Stimulated activated CD4-positive, alpha-beta T cell treated with anti-CD3 and anti-CD28 coated beads, Interleukin-1b, Interleukin-23, amount 100 ng/mL, for 1 hour (primary cell): ENCODE measurements at places on chromosomes 2 and 18.

- DNase-seq = no peak
Observed at GRCh38 chr2:220123751-220124150, 496.3 kb downstream of the SLC4A3 start.

DNA sequence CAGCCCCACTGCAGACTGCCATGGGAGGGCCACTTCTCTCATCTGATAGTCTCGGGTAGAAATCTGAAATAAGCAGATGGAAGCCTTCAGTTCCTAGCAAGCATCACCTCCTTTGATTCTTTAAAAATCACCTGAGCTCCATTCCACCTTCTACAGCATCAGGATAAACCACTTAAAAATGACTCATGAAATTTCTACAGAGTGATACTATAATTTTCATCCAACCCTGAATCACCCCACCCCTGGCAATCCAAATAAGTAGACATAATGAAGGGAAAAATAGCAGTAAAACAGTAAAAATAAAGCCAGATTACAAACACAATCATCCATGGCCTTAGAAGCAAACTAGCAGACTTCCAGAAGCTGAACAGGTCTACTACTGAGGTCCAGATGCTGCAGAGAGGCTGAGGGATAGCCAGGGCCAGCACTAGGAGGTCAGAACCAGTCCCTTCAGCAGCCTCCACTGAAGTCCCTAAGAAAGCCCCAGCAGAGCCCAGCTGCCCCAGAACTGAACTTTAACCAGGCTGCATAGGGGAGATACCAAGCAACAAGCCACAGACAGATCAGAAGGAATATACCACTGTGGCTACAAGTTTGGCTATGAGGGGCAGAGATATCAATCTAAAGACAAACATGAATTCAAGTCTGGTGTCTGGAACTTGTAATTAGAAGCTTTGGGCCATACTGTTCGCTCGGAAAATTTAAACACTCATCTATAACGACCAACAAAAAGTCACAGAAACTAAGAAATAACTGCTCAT is 54.7 kb upstream of the RNU4ATAC start:
- no peak for DNase-seq

DNA sequence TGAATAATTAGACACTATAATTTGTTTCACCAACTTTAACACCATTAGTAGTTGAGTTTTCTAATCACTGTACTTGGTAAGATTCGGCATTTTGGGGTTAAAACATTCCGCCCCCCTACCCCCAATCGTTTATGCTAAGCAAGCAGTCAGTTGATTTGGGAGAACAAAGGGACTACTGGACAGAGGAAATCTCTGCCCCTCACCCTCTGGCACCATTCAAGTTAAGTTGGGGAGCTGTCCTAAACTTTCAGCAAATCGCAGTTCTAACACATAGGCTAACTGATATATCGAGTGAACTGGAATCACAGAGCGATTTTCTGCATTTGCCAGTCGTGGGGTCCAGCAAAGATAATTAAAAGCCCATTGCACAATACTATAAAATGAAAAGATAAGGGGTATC is 5.6 kb downstream of the KLF7 start:
- no peak for DNase-seq

DNA sequence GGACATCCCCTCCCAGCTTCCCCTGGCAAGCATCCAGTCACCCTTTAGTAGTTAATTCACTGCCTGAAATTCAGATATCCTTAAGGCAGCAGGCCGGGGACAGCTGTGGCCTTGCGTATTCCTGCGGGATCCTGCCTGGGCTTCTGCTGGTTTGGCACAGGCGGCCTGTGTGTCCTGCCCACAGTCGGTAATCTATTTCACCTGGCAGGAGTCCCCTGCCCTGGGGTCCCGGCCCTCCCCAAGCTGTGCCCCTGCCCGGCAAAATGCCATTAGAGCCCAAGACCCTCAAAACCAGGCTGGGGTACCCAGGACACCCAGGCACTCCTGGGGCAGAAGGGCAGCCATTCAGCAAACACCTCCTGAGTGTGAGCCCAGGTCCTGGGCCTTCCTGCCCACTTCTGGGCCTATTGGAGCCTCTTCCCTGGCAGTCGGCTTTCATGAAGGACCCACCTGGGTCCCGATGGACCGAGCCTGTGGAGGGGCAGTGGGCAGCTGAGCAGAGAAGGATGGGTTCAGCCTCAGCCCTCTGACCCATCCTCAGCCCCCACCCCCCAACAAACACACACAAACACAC is 11.6 kb downstream of the CROCC2 start:
- no peak for DNase-seq

GRCh38 chr2:3396920-3397559 is 17.5 kb downstream of the TRAPPC12 start:
- DNase-seq = no peak

GRCh38 chr18:69588301-69588700 is 187.6 kb downstream of the DOK6 start:
- DNase-seq = no peak

- no peak for DNase-seq
Observed at GRCh38 chr2:202185156-202185555, 53.2 kb downstream of the SUMO1 start.

DNA sequence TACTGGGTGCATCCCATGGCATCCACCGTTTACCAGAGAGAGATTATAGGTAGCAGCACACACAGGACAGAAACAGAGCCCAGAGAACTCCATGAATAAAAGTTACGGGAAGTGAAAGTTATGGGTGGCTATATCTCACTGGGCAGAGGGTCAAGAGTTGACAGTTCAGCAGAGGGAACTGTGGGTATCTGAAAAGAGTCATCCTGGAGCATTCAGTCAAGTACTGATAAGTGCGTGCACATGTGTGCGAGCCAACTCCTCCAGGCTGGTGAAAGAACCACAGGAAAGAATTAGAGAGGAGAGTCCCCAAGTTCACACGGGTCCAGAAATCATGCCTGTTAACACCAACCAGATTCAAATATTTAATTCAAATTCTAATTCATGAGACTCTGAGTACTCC is 1588.2 kb downstream of the LRP1B start:
- DNase-seq = no peak

GRCh38 chr2:71749671-71750101 is 296.3 kb downstream of the DYSF start:
- DNase-seq = no peak

DNA sequence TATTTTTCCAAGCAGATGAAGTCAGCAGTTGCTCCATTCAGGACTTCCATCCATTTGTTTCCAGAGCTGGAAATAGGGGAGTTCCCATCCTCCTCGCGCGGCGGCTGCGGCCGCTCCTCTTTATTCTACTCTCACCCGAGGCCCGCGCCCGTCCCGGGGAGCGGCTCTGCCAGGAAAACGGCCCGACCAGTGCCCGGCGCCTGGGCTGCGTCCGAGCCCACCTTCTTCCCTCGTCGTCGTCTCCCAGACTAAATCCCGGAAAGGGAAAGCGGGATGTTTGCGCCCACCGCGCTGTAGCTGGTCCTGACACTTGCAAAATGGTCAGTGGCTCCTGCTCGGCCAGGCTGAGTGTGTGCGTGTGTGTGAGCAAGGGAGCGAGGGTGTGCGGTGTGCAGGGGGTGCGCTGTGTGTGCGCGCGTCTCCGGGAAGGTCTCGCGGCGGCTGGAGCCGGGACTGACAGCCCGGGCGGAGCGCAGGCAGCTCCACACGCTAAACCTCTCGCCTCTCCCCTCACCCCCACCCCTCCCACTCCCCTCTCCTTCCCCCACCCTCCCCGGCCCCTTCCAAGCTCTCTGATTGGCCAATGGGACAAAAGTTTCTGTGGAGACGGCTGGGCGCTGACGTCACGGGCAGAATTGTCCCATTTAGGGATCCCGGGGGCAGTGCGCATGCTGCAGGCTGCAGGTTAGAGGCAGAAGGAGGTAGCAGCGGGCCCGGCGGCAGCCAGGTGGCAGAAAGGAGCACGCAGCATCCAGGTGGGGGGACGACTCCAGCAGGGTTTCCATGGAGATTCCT is at the start of gene NOL4:
TSS of gene NOL4 (minus strand) at position 491 of the 795 bp plus-strand sequence. CDS start 1,660 bp downstream, outside the sequence.
- no peak for DNase-seq

DNA sequence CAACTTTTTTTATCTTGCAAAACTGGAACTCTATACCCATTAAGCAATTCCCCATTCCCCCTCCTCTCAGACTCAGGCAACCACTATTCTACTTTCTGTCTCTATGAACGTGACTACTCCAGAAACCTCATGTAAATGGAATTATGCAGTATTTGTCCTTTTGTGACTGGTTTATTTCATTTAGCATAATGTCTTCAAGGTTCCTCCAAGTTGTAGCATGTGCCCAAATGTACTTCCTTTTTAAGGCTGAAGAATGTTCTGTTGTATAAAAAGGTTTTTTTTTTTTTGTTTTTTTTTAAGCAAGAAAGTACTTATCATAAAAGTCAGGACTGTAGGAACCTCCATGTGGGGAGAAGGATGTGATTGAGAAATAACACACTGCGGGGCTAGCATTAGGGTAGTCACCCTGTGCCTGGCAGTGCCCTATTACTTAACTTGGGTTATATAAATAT is 262.9 kb upstream of the FBXO11 start:
- no peak for DNase-seq

GRCh38 chr2:240425697-240426096 is 9.8 kb upstream of the GPC1 start:
- DNase-seq = no peak

GRCh38 chr2:20530520-20530919 is 83.6 kb downstream of the RHOB start:
- DNase-seq = no peak

- no peak for DNase-seq
Observed at GRCh38 chr2:203909261-203909967, 27.1 kb upstream of the ICOS start.

DNA sequence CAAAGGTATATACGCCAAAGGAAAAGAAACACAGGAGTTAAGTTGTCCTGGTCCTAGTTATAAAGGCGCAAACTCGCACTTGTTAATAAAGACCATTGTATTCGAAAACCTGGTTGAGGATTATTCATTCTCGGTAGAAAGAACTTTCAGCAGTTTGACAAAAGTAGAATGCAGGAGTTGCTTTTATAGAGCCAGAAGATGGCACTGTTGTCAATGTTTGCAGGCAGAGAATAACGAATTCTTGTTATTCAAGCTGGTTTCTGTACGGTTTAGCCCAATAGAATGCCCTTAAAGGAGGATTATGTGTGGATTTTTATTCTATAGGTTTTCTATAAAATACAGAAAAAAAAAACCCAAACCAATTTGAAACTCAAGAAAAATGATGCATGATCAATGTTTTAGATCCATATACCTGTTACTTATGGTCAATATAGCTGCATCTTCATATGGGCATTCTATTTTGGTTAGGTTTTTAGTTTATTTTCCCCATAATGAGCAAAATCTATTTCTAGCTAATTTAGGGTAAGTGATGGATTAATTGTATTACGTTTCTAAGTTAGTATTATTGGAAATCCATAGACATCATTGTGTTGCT is 510.3 kb downstream of the PLCL1 start:
- DNase-seq = no peak

GRCh38 chr2:196489371-196489770 is 150.1 kb upstream of the CCDC150 start:
- DNase-seq = no peak

GRCh38 chr2:237221443-237221842 is 135.8 kb downstream of the COPS8 start:
- DNase-seq = no peak

DNA sequence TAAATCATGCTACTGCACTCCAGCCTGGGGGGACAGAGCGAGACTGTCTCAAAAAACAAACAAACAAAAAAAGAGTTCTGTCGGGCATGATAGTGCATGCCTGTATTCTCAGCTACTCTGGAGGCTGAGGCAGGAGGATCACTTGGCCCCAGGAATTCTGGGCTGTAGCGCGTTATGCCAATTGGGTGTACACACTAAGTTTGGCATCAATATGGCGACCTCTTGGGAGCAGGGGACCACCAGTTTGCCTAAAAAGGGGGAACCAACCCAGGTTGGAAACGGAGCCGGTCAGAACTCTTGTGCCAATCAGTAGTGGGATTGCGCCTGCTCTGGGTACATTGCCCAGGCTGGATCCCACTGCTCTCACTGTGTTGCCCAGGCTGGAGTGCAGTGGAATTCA is 49.7 kb downstream of the SDC1 start:
- DNase-seq = no peak

DNA sequence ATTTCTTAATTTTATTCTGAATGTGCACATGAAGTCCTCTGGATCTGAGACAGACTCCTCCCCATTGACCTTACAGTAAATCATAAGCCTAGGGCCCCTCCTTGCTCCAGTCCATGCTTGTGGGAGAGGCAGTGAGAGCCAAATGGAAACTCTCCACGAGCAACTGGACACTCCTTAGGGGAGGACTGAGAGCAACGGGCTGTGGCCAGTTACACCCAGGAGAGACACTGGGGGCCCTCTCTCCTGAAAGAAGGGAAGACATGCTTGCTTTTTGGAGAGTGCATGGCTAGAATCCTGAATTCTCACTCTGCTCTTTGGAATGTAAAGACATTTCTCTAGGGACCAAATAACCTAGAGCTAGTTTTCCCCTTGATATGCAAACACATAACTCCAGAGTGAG is 49.0 kb upstream of the BIN1 start:
- no peak for DNase-seq

DNA sequence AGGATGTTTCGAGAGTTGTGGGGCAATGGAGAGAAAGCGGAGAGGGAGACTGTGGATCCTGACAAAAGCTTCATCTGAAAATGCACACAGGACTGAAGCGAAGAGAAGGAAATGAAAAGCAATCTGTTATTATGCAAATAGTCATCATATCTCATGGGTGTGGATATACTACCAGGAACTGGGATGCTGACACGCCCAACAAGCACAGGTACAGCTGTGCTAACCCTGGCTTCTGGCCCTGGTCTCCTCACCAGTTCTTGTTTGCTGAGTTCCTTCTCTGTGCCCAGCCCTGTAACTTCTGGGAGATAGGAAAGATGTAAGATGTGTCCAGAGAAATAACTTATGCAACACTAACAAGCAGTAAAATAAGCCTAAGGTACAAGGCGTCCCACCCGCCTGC is 358.8 kb downstream of the CMPK2 start:
- no peak for DNase-seq

- DNase-seq = no peak
Observed at GRCh38 chr18:29712785-29713184, 1329.8 kb downstream of the DSC3 start.

GRCh38 chr2:171547256-171547655 is 25.0 kb downstream of the CYBRD1 start:
- DNase-seq = no peak

- no peak for DNase-seq
Observed at GRCh38 chr18:8333961-8334360, 275.3 kb upstream of the RAB12 start.
